PC-3 (cell line): ENCODE measurements at places on chromosomes 1 and 21. TPM values are rescaled to one million over a fixed set of nuclear protein-coding genes. Genes with fewer than 3 reads are reported as not detected.

GRCh38 chr1:3129133-3129490 is 60.1 kb downstream of the PRDM16 start:
- 0 out of 2 replicates have a peak, but pooled peaks cover 6% of the 10 kb centered on the region for H3K4me1 ChIP-seq
- H3K27ac ChIP-seq = no peak overlapping the region
- no peaks in the 10 kb centered on the region for H3K36me3 ChIP-seq
- no peak for DNase-seq

DNA sequence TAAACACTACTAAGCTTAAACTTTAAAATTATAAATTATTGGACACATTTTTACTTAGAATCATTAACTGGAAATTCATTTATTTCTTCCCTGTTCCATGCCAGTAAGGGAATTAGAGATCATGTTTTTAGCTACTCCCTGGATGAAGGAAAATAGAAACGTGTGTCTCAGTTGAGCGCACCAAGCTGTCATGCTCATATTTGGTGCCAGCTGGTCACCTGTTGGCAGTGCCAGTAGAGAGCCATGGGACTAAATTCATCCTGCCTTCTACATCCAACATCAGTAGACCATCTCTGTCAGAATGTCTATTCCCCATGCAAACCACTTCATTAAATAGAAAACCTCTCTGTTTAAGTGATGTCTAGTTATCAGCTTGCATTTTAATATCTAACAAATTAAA is 17.4 kb upstream of the SLC22A15 start:
- DNase-seq = no peak
- H3K36me3 ChIP-seq = no peaks in the 10 kb centered on the region
- no peaks in the 10 kb centered on the region for H3K27me3 ChIP-seq
- no peaks in the 10 kb centered on the region for H3K4me1 ChIP-seq

DNA sequence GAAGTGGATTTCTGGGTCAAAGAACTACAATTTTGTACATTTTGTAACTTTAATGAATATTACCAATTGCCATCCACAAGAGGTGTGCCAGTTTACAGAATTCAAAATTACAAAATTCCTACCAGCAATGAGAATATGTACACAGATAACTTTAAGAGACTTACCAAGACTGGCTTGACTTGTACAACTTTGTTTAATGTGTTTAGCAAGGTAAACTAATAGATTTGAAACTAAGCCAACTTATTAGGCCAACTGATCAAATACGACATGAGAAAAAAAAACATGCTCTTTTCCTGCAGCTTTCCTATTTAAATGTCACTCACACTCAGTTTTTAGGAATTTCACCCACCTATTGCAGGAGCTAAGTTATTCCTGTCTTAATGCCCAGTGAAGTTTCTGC is 11.4 kb downstream of the EXOC8 start:
- H3K4me1 ChIP-seq = no peaks in the 10 kb centered on the region
- no peaks in the 10 kb centered on the region for H3K36me3 ChIP-seq
- no peak for DNase-seq
- H3K27me3 ChIP-seq = no peaks in the 10 kb centered on the region
- H3K4me3 ChIP-seq = no peak overlapping the region
- no peak overlapping the region for H3K27ac ChIP-seq

The SOAT1 gene
- 8.6 and 10.5 TPM in 2 replicates for total RNA-seq
